ENCODE measurements at places on chromosomes 2 and 18. TPM values are rescaled to one million over a fixed set of nuclear protein-coding genes. Genes with fewer than 3 reads are reported as not detected.

REG1B gene
- total RNA-seq = 2.3 TPM

AQP12A gene
- not detected for total RNA-seq

GALR1 gene
- 0.07 TPM for total RNA-seq

CABLES1 gene
- 15.4 TPM for total RNA-seq

CLEC4F gene
- not detected for total RNA-seq

LRATD1 gene
- 2.3 TPM for total RNA-seq

AOX1 gene
- total RNA-seq = 5.4 TPM

HJURP gene
- 83.7 TPM for total RNA-seq

DNA sequence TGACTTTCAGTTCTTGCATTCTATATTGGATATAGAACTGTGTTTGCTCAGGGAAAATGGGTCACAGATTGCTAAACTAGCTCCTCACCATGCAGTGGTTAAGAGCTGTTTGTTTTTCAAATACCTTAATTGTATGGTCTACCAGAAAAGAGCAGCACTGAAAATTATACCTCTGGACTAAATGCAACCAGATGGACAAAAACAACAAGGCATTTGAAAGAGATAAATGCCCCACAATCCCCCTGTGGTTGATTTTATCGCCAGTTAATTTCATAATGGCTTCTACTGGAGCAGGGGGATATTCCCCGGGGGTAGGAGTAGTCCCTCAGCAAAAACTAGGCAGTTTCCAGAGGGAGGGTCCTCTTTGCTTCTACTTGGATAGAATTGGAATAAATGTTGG is 267.9 kb upstream of the TNP1 start:
- DNase-seq = no peak

- DNase-seq = no peak
Observed at GRCh38 chr2:236840215-236840614, 245.5 kb upstream of the COPS8 start.

DNA sequence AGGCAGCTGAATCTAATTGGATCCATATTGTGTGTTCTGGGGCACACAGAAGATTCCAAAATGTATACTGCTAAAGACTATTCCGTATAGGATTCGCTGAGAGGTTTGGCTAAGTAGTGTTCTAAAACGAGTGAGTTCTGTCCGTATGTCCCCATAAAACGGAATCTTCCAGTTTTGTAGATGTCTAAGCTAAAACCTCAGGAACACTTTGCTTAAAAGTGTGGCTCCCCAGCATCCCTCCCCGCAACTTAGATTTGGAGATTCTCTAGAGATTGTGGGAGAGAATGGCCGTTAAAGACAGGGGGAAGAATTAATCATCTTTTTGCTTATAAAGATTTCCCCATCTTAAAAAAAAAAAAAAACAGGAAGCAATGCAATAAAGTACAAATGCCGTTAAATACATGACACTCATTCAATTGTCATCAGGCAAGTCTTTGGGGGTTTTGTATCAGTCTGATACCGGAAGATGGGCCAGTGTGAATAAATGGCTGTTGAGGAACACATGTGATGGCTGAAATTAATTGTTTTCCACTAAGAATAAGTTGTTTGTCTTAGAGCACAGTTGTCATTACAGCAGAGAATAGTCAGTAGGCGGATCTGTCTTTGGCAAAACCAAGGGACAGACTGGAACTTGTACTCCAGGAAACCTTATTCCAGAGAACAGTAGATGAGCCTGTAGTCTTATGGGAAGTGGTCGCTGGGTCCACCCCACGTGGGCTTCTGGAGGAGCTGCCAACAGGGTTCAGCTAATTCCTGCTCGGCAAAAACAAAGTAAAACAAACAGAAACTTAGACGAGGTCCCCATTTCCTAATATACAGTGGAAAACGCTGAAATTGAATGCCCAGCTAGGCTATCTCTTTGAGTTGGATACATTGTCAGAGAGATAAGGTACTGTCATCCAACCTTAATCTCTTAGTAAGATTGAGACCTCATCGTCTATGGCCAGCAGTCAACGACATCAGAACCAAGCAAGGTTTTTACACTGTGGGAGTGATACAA is 1.7 kb downstream of the EMILIN2 start:
- no peak for DNase-seq

DNA sequence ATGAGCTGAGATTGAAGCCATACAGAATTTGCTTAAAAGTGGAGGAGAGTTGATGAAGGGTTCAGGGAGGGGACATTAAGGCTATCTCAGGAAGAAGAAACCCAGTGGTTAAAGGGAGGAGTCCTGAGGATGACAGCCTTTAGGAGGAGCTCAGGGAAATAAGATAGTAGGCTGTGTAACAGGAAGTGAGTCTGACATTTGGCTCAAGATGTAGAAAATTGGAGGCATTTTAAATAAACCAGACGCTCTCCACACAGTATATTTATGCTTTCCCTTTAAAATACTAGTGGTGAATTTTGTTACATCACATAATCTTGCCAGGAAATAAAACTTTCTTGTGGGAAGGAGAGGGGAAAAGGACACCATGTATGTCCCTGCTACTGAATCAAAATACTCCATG is 11.6 kb downstream of the KCNH7 start:
- no peak for DNase-seq

- no peak for DNase-seq
Observed at GRCh38 chr2:11414372-11415124, 51.4 kb downstream of the E2F6 start.

- no peak for DNase-seq
Observed at GRCh38 chr18:1075322-1075721, 170.7 kb downstream of the ADCYAP1 start.

GRCh38 chr2:141062443-141062842 is 1068.4 kb downstream of the LRP1B start:
- no peak for DNase-seq

- no peak for DNase-seq
Observed at GRCh38 chr2:234839285-234839684, 112.5 kb upstream of the SH3BP4 start.

DNA sequence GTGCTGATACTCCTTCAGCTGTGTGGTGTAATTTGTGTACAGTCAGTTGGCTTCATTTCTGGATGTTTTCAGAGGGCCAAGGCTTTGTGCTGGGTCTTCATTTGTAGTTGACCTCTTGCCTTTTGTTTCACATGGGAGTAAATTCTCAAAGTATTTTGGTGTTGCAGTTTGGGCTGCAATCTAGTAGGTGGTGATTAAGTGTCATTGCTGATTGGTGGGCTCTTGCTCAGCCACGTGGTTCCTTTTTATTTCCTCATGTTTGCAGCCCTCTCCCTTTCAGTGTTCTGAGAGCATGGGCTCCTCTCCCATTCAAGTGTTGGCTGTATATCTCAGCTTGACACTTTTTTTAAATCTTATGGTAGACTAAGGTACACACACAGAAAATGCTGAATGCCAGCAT is 96.8 kb downstream of the SNTG2 start:
- DNase-seq = no peak

DNA sequence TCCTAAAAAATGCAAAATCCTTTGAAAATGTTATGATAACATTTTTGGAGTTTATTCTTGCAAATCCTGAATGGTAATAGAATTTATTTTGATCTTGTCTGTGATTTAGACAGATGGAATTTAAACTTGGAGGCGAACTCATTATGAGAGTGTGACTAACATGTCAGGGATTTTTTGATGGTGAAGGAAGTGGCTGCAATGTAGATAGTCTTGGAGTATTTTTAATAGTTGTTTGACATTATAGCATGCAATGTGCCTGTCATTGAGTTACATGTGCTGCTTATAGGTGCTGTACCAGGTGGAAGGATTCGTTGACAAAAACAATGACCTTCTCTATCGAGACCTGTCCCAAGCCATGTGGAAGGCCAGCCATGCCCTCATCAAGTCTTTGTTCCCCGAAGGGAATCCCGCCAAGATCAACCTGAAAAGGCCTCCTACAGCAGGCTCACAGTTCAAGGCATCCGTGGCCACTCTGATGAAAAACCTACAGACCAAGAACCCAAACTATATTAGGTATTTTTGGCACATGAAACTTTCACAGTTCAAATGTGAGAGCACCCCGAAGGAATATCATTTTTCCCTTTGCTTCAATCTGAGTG is 141.8 kb downstream of the MYO1B start:
- DNase-seq = no peak

GRCh38 chr2:240785424-240786335 is 34.3 kb downstream of the KIF1A start:
- DNase-seq = no peak

All from WTC11 (cell line).